ENCODE measurements at places on chromosomes 1 and 21.

- DNase-seq, result no peak
These were observed 19.3 kb downstream of the B3GALT5 start for GRCh38 chr21:39631842-39632562.

DNA sequence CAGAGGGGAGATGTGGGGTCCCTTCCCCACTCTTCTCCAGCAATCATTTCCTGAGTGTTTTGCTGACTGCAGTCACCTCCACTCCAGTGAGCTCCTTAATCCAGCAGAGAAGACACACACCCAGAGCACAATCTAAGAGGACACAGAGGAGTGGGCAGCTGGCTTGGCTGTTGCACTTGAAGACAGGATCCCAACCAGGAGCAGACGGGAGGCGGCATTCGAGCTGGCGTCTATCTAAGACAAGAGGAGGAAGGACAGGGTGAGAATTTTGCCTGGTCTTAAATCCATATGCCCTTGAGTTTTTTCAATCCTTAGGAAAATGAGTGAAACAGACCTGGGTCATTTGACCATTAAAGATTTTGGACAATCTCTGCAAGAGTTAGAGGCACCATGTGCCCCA lies 56.1 kb upstream of the SIM2 start:
- no peak for DNase-seq

GRCh38 chr1:43864111-43865045 lies 69.2 kb upstream of the ARTN start:
- no peak for DNase-seq

DNA sequence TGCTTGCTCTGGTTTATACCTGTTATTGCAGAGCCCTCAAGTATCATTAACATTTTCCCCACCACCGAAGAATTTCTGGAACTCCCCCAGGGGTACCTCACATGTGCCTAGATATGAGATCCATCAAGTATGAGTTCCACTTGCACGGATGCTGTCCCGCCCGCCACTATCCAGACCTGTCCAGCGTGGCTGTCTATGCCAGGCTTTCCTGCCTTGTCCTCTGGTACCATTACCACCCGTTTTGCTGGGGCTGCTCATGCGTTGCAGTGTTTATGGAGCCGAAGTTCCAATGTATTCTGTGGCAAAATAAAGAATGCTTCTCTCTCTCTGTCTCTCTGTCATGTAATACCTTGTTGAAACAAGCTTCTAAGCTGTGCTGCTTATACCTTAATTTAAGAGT lies 543.5 kb upstream of the PTBP2 start:
- DNase-seq, result no peak

DNA sequence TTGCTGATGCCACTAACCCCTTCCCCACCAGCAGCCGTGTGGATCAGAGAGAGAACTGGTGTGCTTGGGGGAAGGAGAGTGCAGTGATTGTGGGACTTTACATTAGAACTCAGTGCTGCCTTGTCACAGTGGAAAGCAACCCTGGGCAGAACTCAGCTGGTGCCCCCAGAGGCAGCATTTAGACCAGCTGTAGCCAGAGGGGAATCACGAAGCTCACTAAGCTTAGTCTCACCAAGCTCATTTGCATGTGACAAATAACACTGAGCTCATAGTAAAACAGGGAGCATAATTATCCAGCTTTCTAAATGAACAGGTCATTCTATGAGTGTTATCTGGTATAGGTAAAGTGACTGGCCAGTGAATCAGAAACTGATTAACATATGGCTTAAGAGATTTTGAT lies 9.8 kb upstream of the SMAP2 start:
- DNase-seq, result no peak

GRCh38 chr1:52937433-52938182 lies 10.5 kb downstream of the SCP2 start:
- DNase-seq, result no peak

- no peak for DNase-seq
These were observed 16.6 kb upstream of the DISP3 start for GRCh38 chr1:11462224-11462923.

GRCh38 chr1:224113545-224113917 lies 380 bp upstream of the FBXO28 start:
- no peak for DNase-seq

- DNase-seq, result no peak
These were observed 4.7 kb downstream of the S100A2 start for GRCh38 chr1:153560771-153561465.

GRCh38 chr21:32100423-32100822 lies 178.4 kb downstream of the MIS18A start:
- DNase-seq, result no peak

DNA sequence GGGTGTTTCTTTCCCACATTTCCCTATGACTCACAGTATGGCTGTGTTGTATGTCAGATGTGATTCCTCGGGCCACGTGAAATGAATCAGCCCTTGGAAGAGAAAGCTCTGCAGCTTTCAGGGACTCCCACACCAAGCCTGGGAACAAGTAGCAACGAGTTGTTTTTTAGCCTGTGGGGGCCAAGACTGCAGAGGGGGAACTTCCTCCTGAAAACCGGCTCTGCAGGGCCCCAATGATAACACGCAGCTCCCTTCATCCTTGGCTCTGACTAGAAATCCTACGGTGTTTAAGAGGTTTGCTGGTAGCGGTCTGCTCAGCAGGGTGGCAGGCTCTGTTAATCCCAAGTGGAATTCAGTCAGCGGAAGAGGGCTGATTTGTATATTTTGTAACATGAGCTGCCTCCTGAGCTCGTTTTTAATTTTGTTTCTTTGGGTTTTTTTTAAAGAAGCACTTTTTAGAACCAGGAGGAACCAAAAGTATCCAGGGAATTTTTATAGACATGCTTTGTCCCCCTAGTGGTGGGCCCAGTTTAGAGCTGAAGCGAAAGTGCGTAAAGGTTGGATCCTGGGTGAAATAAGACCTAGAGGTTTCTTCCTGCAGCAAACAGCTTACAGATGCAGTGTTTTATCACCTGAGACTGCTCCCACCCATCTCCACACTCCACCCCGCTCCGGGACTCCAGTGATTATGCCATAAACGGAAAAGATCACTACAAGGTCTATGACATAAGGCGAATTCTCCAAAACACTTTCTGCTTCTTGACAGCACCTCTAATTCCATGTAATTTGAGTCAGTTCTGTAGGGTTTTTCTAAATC lies 48.8 kb downstream of the LAMC2 start:
- DNase-seq, result peak; percentile 45

DNA sequence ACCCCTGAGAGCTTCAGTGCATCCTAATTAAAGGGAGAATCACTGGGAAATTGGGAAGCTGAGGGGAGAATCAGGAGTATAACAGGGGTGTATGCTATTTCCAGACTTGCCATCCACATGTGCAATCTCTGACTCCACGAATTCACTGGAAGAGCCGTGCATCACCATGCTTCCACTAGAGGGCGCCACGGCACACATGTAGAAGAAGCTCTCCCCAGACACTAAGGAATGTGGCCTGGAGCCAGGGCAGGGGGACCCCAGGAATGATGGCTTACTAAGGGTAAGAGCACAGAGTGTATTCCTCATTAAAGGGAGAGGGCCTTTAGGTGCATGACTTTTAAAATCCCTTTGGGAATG lies 81.5 kb downstream of the ABCA4 start:
- no peak for DNase-seq

- no peak for DNase-seq
These were observed 10.8 kb downstream of the MINDY1 start for GRCh38 chr1:150995896-150996295.

DNA sequence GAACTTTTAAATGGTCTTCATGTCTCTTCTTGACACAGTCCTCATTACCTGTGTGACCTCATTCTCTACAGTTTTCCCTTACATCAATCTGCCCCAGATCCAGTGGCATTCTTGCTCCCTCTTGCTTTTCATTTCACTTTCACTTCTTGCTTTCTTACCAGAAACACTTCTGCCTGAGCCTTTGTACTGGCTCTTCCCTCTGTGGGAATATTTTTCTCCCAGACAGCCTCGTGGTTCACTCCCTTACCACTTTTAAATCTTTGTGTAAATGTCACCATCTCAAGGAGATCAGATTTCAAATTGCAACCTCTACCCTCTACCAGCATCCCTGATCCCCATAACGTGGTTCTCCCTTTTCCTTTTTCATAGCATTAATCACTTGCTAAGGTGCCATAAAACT lies 73.2 kb downstream of the DISC1 start:
- DNase-seq, result no peak

GRCh38 chr1:51916587-51917405 lies 38.3 kb upstream of the NRDC start:
- DNase-seq, result no peak

DNA sequence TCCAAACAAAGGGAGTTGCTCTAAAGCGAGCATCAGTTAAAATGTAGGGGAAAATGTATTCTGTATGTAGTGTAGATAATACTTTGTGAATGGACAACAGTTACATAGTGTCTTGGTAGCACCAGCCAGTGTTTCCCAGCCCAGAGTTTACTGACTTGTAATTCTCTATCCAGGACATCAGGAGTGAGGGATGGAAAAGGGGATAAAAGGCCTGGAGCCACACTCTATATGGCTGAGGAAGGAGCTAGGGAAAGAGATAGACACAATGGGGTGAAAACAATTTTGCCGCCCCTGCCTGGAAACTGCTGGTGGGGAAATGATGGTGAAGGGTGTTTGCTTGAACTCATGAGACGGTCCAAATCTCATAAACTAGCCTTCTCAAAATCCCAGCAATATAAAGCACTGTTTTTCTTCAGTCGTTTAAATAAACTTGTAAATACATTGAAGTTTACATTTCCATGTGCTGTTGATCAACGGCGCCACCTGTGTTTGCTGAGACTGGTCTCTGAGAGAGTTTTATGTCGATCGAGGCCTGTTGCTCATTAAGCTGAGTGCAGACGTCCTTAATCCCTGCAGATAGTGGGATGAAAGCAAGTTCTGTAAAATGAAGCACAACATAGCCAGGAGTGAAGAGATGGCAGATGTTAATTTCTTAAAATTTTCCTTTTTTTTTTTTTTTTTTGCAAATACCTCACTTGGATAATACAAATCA lies 27.9 kb upstream of the AGO1 start:
- no peak for DNase-seq

- DNase-seq, result no peak
These were observed 300.3 kb downstream of the DSCAM start for GRCh38 chr21:40546647-40547046.

- DNase-seq, result no peak
These were observed 92.9 kb downstream of the LAMC2 start for GRCh38 chr1:183278739-183279591.

- DNase-seq, result no peak
These were observed 175.7 kb downstream of the ST6GALNAC3 start for GRCh38 chr1:76250271-76250670.

- no peak for DNase-seq
These were observed 36.7 kb downstream of the DNASE2B start for GRCh38 chr1:84434801-84435549.

DNA sequence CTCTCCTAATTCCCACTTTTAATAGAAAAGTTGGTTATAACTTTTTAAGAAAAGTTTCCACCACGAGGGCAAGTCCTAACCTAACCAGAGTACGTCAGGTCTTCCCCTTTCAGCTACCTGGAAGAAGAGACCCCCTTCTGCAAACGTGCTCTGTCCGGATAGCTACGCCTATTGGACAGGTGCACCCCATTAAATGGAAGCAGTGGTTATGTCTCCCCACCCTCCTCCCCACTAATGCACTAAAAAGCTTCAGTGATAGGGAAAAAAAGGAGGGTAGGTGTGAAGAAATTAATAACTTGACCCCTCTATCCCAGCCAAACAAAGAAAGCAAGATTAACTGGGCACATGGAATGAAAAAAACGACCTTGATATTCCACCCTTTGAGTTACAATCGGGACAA lies 7.7 kb downstream of the GLUL start:
- no peak for DNase-seq

DNA sequence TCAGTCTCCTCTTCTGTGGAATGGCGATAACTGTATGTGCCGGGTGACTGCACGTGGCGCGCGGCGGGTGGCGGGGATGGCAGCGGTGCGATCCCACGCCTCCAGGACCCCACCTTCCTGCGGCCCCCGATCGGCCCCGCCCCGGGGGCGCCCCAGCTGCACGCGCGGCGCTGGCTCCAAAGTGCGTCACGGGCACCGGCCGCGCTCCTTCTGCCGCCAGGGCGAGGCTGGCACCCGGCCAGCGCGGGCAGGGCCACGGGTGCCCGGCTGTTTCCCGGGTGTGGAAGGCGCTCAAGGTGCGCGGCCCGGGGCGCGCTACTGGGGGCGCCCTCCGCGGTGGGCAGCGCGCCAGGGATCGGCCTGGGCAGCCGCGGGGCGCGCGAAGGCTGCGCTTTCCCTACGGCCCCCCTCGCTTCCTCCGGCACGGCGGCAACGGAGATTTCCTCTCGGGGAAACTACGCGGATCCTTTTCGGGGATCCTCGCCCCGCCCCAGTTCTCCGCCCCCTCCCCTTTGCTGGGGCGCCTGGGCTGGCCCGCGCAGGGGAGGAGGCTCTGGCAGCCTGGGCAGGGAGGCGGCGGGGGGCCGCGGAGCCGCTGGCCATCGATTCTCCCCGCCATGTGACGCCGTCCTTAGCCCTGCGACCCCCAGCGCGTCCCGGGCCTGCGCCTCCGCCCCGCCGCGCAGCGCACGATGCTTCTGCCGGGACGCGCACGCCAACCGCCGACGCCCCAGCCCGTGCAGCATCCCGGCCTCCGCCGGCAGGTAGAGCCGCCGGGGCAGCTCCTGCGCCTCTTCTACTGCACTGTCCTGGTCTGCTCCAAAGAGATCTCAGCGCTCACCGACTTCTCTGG lies at the start of gene EVA1C:
Gene EVA1C (plus strand): TSS at position 545 of the 853 bp plus-strand sequence. CDS start 148 bp downstream, at position 693.
- DNase-seq, result no peak

DNA sequence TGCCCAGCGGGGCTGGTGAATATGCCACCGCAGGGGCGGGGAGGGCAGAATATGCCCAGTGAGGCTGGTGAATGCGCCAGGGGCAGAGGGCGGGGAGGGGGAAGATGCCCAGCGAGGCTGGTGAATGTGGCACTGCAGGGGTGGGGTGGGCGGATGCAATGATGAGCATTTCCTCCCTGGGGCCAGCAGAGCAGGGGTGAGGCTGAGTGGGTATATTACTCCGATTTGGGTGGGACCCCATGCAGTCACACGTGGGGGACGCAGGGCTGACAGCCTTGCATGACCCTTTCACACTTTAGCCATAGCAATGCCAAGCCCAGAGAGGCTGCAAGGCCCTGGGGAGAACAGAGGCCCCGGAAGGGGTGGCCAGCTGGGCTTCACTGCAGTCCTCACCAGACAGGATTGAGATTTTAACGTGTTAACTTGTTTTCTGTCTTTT lies 9.3 kb upstream of the SLX9 start:
- no peak for DNase-seq

GRCh38 chr1:34863501-34863900 lies 4.0 kb upstream of the SMIM12 start:
- no peak for DNase-seq

All from ascending aorta (tissue), 2 donors.